Natural killer cell (primary cell): ENCODE measurements at places on chromosomes 7 and 10. TPM values are rescaled to one million over a fixed set of nuclear protein-coding genes. Genes with fewer than 3 reads are reported as not detected.

Gene SMO
- 0.09 TPM for total RNA-seq

Gene BBIP1
- 27.2 TPM for total RNA-seq

Gene OPN1SW
- not detected for total RNA-seq

Gene PRKG1
- total RNA-seq = 0.41 TPM

Gene ANKRD61
- total RNA-seq = not detected

Gene FAM25G
- total RNA-seq = not detected

Gene GPR146
- 2.5 TPM for total RNA-seq

Gene GDF2
- not detected for total RNA-seq

Gene ARMC10
- 17.2 TPM for total RNA-seq

Gene NUDT1
- total RNA-seq = 19.2 TPM

Gene ZNF800
- total RNA-seq = 93.3 TPM

Gene CCDC172
- total RNA-seq = not detected

Gene CALML5
- total RNA-seq = not detected

Gene NUDT13
- total RNA-seq = 0.35 TPM
